ENCODE measurements at places on chromosomes 7 and 10. TPM values are rescaled to one million over a fixed set of nuclear protein-coding genes. Genes with fewer than 3 reads are reported as not detected.

GATA3 gene
- 27.2 TPM for total RNA-seq

FBXL13 gene
- total RNA-seq = 0.96 TPM

TMEM139 gene
- 1.6 TPM for total RNA-seq

PVRIG gene
- total RNA-seq = 30.2 TPM

PRKG1 gene
- total RNA-seq = not detected

DNA sequence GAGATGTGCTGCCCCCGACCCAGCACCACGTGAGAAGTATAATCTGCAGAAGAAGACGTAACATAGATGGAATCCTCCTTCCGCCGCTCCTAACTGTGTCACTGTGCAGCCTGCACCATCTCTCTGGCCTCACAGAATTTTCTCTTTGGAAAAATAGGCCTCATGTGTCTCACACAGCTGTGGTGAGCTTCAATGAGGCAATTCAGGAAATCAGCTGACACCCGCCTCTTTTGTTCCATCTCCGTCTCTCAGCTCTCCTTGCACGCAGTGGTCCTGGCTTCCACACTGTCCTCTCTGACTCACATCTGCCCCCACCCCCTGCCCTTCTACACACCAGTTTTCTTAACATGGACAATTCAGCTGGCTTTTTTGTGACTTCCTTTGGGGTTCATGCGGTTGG lies 7.2 kb downstream of the C10orf90 start:
- H3K4me3 ChIP-seq = no peak overlapping the region
- DNase-seq = peak; percentile 41
- no peaks in the 10 kb centered on the region for H3K36me3 ChIP-seq
- H3K27me3 ChIP-seq = peaks cover 3% of the 10 kb centered on the region

DNA sequence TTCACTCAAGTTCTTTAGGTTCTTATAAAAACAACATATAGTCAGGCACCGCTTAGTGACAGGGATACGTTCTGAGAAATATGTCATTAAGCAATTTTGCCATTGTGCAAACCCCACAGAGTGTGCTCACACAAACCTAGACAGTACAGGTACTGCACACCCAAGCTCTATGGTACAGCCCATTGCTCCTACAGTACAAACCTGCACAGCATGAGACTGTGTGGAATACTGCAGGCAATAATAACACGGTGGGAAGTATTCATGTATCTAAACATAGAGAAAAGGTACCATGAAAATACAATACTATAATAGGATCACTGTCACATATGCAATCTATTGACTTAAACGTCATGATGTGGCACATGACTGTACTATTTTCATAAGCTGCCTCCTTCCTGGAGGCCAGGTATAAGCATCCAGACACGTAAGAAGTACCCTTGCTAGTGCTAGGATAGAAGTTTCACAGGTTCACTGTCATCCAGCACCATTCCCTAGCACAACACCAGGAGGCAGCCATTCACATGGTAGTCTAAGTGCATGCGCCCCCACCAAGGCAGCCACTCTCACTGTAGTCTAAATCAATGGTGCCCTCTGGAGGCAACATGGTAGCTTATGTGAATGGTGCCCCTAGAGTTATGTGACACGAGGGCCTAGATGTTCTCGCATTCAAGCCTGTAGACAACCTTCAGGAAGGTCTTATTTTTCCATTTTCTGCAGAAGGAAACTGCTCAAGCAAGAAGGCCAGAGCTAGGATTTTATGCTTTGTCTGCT lies 98.5 kb downstream of the ARHGAP22 start:
- no peaks in the 10 kb centered on the region for H3K36me3 ChIP-seq
- H3K4me3 ChIP-seq = no peak overlapping the region
- DNase-seq = peak; percentile 45
- peaks cover 1% of the 10 kb centered on the region for H3K27me3 ChIP-seq

DNA sequence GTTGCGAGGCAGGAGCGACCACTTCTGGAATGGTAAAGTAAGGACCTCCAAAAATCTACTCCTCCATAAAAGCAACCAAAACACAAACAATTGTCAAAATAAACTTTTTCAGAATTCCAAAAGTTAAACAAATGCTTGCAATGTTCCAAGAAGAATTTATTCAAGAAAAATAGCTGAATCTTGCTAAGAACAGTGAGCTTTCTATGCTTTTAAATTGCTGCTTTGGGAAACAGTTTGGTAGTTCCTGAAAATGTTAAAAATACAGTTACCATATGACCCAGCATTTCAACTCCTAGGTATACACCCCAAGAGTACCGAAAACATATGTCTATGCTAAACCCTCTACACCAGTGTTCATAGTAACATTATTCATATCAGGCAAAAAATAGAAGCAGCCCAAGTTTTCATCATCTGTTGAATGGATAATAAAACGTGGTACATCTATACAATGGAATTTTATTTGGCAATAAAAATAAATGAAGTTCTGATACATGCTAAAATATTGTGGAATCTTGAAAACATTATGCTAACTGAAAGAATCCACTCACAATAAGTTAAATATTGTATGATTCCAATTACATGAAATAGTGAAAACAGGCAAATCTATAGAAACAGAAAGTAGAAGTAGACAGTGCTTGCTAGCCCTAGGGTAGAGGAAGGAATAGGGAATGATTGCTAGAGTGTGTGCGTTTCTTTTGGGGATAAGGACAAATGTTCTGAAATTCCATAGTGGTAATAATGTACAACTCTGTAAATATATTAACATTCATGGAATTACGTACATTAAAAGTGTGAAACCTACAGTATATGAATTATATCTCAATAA lies 57.0 kb downstream of the LRRN3 start:
- no peaks in the 10 kb centered on the region for H3K36me3 ChIP-seq
- H3K27me3 ChIP-seq = no peaks in the 10 kb centered on the region
- no peak overlapping the region for H3K27ac ChIP-seq
- no peak for DNase-seq
- H3K4me1 ChIP-seq = no peaks in the 10 kb centered on the region
- H3K4me3 ChIP-seq = no peak overlapping the region

GRCh38 chr7:35556515-35557471 lies 138.1 kb downstream of the HERPUD2 start:
- H3K36me3 ChIP-seq = no peaks in the 10 kb centered on the region
- H3K27ac ChIP-seq = no peak overlapping the region
- H3K4me3 ChIP-seq = no peak overlapping the region

DNA sequence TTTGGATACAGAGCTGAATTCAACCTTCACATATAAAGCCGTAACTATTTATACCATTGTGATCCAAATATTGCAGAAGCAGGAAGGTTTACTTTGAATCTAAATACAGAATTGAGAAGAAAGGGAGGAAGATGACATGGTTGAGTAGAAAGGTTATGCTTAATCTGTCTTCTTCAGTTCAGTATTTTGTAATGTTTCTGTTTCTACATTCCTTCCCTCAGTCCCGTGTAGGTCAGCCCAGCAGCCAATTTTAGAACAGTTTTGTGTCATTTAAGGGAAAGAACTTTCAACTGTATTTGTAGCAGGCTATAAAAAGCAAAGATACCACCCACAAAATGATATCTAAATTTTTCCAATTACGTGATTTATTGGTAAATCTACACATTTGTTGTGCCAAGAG lies 97.4 kb downstream of the CPED1 start:
- no peak overlapping the region for H3K4me3 ChIP-seq
- no peak overlapping the region for H3K27ac ChIP-seq
- H3K36me3 ChIP-seq = no peaks in the 10 kb centered on the region
- DNase-seq = no peak
- no peaks in the 10 kb centered on the region for H3K4me1 ChIP-seq

GRCh38 chr7:112630565-112630964 lies 149.8 kb downstream of the LSMEM1 start:
- no peak for DNase-seq
- no peaks in the 10 kb centered on the region for H3K4me1 ChIP-seq
- no peaks in the 10 kb centered on the region for H3K36me3 ChIP-seq
- no peak overlapping the region for H3K27ac ChIP-seq
- H3K27me3 ChIP-seq = no peaks in the 10 kb centered on the region

DNA sequence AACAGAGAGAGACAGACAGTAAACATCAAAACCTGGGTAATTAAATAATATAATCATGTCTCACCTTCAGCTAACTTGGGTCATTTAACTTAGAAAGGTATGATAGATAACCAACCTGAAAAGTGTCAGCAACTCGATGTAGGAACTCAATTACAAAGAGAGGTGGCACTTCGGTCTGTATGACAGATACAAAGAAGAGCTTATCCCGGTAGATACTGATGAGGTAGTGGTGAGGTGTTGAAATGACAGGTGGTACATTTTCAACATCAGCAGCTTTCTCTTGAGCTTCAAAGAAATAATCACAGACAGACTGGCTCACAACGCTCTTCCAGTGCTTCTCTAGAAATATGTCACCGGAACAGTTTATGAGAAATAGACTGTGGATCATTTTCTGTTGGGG lies 12.6 kb downstream of the AP3M1 start:
- H3K27me3 ChIP-seq = no peaks in the 10 kb centered on the region
- H3K4me1 ChIP-seq = peaks cover 4% of the 10 kb centered on the region
- H3K4me3 ChIP-seq = no peak overlapping the region
- no peak for DNase-seq
- H3K36me3 ChIP-seq = peaks cover 28% of the 10 kb centered on the region
- no peak overlapping the region for H3K27ac ChIP-seq

DNA sequence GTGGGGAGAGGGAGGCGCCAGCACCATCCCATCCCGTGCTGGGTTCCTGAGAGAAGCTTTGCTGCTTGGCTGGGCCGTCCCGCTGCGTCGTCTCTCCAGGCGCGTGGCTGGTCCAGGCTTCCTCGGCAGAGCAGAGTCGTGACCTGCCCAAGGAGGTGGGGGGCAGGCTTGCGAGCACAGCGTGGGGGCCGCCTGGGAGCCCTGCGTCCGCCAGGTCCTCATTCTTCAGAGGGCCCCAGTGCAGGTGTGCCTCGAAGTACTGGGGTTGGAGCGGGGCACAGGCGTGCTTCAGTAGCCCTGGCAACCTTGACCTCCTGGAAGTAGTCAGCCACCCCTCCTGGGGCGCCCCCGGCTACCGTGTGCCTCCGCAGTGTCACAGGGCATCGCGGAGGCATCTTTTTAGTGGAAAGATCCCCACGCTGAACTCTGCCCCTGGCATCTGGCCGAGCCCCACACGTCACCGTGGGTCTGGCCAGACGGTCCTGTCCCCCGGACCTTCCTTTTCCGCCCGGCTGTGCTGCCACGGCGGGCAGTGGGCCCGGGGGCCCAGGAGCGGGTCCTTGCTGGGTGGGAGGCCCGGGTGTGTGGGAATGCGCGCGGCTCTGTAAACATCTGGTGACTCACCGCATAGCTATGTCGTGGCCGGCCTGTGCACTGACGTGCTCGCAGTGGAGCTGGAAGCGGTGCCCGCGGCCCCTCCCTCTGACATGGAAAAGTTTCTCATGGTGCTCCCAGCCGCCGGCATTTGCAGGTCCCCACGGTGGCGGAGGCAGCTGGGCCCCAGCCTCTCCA lies 6.4 kb downstream of the MAFK start:
- H3K4me3 ChIP-seq = no peak overlapping the region
- H3K36me3 ChIP-seq = peaks cover 14% of the 10 kb centered on the region
- peak overlapping the region; percentile 34 for H3K27ac ChIP-seq
- DNase-seq = no peak

DNA sequence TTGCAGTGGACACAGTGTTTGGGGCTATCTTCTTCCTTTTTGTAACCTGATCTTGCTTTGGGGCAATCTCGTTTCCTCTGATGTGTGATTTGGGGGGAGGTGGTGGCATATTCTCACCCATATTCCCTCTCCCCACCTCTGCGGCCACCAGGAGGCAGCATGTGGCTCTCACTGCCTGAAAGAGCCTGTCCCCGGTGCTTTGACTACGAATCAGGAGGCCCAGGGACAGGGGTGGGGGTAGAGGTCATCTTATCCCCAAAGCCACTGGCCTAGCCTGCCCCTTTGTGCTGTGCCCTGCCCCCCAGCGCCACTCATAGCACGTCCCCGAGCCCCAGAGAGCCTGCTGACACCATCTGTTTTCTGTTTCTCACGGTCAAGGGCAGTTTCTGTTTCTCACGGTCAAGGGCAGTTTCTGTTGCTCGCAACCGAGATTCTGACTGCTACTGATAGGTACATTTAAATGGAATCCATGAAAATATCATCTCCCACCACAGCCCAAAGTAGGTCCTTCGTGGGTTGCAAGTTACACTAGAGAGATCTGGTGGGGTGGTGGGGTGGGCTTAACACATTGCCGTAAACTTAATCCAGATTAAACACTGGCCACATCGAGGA lies 28.2 kb downstream of the PHYH start:
- H3K4me3 ChIP-seq = no peak overlapping the region
- peaks cover 8% of the 10 kb centered on the region for H3K4me1 ChIP-seq
- no peaks in the 10 kb centered on the region for H3K27me3 ChIP-seq
- no peaks in the 10 kb centered on the region for H3K36me3 ChIP-seq
- peak overlapping the region; percentile 20 for H3K27ac ChIP-seq

DNA sequence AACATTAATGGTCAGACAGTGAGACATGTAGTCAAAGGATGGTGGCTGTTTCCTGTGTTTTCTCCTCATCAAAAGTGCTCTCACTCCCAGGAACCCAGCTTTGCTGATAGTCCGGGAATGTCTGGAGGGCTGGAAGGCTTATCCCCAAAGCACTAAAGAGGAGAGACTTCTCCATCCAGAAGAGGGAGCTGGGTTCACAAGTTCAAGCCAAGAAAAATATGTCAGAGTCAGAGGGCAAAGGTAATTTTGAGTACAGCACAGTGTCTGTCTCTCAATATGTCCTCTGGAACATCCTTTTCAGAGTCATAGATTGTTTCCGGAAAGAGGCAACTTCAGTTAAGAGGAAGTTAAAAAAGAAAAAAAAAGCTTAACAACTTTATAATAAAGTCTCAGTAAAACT lies 281.5 kb upstream of the PHYHIPL start:
- H3K27ac ChIP-seq = no peak overlapping the region
- no peak for DNase-seq
- H3K4me1 ChIP-seq = no peaks in the 10 kb centered on the region
- H3K36me3 ChIP-seq = no peaks in the 10 kb centered on the region

GRCh38 chr7:21972397-21972784 lies 26.7 kb upstream of the CDCA7L start:
- no peak overlapping the region for H3K27ac ChIP-seq
- H3K4me3 ChIP-seq = no peak overlapping the region
- DNase-seq = no peak
- H3K27me3 ChIP-seq = peaks cover 1% of the 10 kb centered on the region
- H3K36me3 ChIP-seq = no peaks in the 10 kb centered on the region
- H3K4me1 ChIP-seq = peaks cover 6% of the 10 kb centered on the region

Data from activated CD8-positive, alpha-beta T cell treated with anti-CD3 and anti-CD28 coated beads for 36 hours (primary cell).